ENCODE measurements at places on chromosomes 3 and 15.
A peak's percentile ranks its signal among the peaks of the same experiment; 100 is the strongest.

- peak; percentile 68 for DNase-seq
Observed at GRCh38 chr3:62873761-62874710, 1.2 kb downstream of the CADPS start.

DNA sequence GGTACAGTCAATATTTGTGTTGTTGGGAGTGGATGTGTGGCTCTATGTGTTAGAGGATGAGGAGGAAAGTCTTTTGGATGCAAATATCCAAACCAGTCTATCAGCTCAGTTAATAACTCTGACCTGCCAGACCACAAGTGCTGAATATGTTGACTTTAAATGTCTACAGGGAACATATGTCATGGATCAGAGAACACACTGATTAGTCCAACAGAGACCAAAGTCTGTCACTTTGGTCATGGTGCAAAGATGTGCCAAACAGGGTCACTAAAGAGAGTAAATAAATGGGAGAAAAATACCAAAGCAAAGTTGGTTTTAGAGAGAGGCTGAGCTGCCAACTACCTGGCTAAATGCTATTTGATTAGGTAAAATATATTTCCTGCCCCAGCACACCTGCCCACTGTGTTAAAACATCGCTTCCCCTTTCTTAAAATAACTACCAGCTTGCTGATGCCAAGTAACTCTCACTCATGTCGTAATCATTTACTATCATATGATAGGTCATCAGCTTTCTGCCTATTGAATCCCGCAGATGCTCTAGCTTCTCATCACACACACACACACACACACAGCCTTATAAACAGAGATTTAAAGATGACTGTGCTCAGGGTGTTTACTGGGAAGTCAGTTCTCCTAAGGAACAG, 173.3 kb downstream of the PDZRN3 start:
- no peak for DNase-seq

DNA sequence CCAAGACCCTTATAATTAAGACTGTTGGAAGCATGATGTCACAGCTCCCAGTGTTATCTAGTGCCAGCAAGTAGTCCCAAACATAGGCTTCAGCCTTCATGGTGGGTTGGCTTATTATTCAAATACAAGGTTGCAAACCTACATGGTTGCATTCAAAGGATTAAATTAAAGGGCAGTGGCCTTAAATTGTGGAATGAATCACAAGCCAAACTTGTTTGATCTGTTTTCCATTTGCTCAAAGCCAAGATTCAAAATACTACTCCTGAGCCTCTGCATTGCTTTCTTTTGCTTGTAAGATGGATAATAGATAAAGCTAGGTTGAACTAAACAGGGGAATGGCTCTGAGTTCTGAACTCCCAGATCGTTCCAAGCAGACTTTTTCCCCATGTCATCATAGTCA, 52.4 kb upstream of the GNB4 start:
- DNase-seq: no peak

DNA sequence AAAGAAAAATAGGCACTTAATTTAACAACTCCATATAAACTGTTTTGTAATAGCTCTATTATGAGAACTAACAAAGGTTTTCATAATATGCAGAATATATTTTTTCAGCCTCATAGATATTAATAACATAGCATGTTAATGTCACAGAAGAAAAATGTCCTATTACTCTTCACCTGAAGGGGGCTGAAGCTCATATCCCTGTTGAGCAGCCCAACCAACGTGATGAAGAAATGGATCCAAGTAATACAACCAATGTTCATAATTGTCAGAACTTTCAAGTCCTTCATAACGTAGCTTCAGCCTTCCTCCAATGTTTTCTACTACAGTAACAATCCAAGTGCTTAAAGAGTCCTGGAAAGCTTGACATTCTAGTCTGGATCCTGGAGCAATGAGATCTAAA, 34.5 kb upstream of the STIMATE start:
- DNase-seq: no peak

- peak; percentile 29 for DNase-seq
Observed at GRCh38 chr3:105629718-105630117, 239.1 kb downstream of the CBLB start.

- DNase-seq: no peak
Observed at GRCh38 chr3:184712248-184713039, 580 bp upstream of the MAGEF1 start.

GRCh38 chr15:68553994-68554720, 24.6 kb upstream of the CORO2B start:
- peak; percentile 67 for DNase-seq

DNA sequence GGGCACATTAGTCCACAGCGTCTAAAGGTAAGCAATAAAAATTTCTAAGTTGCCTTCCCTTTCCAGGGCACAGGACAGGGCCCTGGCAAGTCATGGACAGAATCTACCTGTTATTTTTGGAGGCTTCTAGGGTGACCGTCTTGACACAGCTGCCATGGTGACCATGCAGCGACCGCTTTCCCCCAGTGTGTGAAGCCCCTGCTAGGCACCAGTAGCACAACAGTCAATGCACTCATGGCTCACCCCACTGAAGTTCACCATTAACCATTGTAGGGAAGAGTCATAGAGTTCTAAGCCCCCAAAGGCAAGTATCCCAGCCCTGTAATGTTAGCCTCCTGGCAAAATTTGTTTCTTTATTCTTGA, 43.8 kb upstream of the SLCO2A1 start:
- no peak for DNase-seq

- no peak for DNase-seq
Observed at GRCh38 chr3:4448187-4448586, 18.9 kb downstream of the SUMF1 start.

GRCh38 chr15:42178056-42178455, 21.6 kb upstream of the PLA2G4F start:
- DNase-seq: no peak
